Bladder microvascular endothelial cell (primary cell): ENCODE measurements at places on chromosomes 7 and 10. TPM values are rescaled to one million over a fixed set of nuclear protein-coding genes. Genes with fewer than 3 reads are reported as not detected.

The C10orf71 gene
- total RNA-seq: not detected in 2 replicates

The ADAMTS14 gene
- total RNA-seq: under 0.01 and 0.06 TPM in 2 replicates

The PARP12 gene
- 48.1 and 81.1 TPM in 2 replicates for total RNA-seq

The RET gene
- 0.69 TPM in 1 of 2 replicates, not detected in the other for total RNA-seq

The MEOX2 gene
- total RNA-seq: 23.5 and 68.8 TPM in 2 replicates

The PSD gene
- total RNA-seq: under 0.01 and 0.44 TPM in 2 replicates

The ZNF487 gene
- 2.1 and 2.5 TPM in 2 replicates for total RNA-seq

The ABCC2 gene
- total RNA-seq: 0.38 and 0.65 TPM in 2 replicates

The SCIN gene
- total RNA-seq: 0.13 and 0.49 TPM in 2 replicates

The PON1 gene
- under 0.01 TPM in 1 of 2 replicates, not detected in the other for total RNA-seq

The CYP3A7 gene
- not detected in 2 replicates for total RNA-seq

The GCK gene
- under 0.01 and 0.25 TPM in 2 replicates for total RNA-seq

The CH25H gene
- 0.65 and 5.0 TPM in 2 replicates for total RNA-seq

The CAMK2B gene
- under 0.01 and 0.57 TPM in 2 replicates for total RNA-seq

The LRRC72 gene
- total RNA-seq: not detected in 2 replicates

The SRPK2 gene
- 35.9 and 71.1 TPM in 2 replicates for total RNA-seq

The LRRC17 gene
- total RNA-seq: 1.1 and 4.1 TPM in 2 replicates

The NUTM2E gene
- total RNA-seq: under 0.01 TPM in 1 of 2 replicates, not detected in the other

The LEP gene
- not detected in 2 replicates for total RNA-seq

The DHTKD1 gene
- 18.3 and 22.4 TPM in 2 replicates for total RNA-seq

The ZNF438 gene
- 2.4 and 5.2 TPM in 2 replicates for total RNA-seq

The DPY19L1 gene
- total RNA-seq: 40.0 and 63.1 TPM in 2 replicates

The NANOS1 gene
- 0.16 and 0.25 TPM in 2 replicates for total RNA-seq

The PRLHR gene
- not detected in 2 replicates for total RNA-seq

The ABCF2 gene
- 44.2 and 53.0 TPM in 2 replicates for total RNA-seq

The SPDYE5 gene
- not detected in 2 replicates for total RNA-seq

The FAM25G gene
- total RNA-seq: not detected in 2 replicates

The ANKRD7 gene
- total RNA-seq: 0.16 and 0.25 TPM in 2 replicates
